ENCODE measurements at places on chromosomes 6 and 20.

- no peak for ATAC-seq
These were observed 95.6 kb upstream of the SUPT3H start for GRCh38 chr6:45473121-45473993.

DNA sequence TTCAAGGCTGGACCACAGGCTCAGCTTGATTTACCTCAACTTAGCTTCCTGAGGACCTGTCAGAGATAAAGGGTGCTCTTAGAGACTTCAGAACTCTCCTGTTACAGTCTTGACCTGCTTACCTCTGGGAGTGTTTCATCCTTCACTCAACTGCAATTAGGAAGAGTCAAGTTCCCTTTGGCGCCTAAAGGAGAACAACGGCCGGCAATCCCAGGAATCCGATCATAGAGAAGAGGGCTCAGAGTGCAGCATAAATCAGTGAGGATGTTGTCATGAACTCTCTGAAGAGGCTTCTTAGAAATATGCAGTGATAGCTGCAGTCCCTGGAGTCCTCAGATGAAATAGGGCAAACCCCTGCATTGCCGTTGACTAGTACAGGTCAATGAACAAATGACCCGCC, 36.4 kb downstream of the LYRM2 start:
- no peak for ATAC-seq

DNA sequence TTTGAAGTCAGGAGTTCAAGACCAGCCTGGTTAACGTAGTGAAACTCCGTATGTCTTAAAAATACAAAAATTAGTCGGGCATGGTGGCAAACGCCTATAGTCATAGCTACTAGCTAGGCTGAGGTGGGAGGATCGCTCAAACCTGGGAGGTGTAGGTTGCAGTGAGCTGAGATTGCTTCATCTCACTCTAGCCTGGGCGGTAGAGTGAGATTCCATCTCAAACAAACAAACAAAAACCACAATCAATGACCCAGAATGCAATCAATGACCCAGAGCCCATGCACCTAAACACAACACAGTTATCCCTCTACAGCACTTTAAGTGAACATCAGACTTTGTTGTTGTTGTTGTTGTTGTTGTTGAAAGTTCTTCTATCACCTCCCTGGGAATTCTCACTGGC, 77.9 kb downstream of the MYB start:
- ATAC-seq, result no peak

DNA sequence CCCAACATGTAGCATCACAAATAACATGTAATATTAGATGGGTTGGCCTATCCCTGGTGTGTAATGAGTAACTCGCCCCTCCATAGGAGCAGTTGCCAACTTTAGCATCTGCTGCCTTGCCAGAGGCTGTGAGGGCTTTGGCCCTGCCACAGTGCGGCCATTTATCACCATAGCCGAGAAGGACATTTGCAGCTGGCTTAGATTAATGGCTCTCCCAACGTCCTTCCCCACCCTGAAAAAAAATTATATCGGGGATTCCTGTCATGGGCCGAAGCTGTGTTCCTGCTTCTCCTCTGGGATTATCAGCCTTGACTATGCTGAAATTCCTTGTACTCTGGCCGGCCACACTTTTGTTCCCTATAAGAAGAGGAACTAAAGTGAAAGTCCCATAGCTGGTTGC, 7.6 kb upstream of the ADIG start:
- no peak for ATAC-seq

GRCh38 chr6:85561750-85562357, 31.8 kb downstream of the SNX14 start:
- no peak for ATAC-seq

GRCh38 chr6:85449388-85449817, 480 bp upstream of the NT5E start:
- ATAC-seq, result peak; percentile 57

DNA sequence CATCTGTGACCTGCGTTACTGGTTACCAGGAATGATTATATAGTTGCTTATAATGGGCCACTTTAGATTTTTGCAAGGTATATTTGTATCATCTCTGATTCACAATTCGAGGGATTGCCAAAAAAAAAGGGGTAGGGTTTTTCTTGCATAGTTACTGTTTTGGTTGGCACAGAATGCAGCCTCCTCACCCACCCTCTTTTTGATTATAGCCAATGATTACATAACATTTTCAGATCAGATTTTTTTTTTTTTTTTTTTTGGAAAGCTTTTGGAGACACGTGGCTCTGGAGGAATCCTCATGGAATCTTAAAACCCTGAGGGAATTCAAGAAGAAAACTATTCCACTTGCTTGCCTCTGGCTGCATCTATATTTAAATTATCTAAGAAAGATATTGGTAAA, 53.7 kb downstream of the UST start:
- no peak for ATAC-seq

GRCh38 chr6:131910219-131910589, 41.0 kb downstream of the CCN2 start:
- ATAC-seq, result no peak
